ENCODE measurements at places on chromosomes 4 and X. TPM values are rescaled to one million over a fixed set of nuclear protein-coding genes. Genes with fewer than 3 reads are reported as not detected.

Gene CD38
- polyA plus RNA-seq: 1.4 TPM

Gene RGN
- 7.2 TPM for polyA plus RNA-seq

Gene XAGE1A
- not detected for polyA plus RNA-seq

Gene CPZ
- polyA plus RNA-seq: 54.1 TPM

Gene DSPP
- polyA plus RNA-seq: not detected

Gene MYOZ2
- polyA plus RNA-seq: 0.35 TPM

Gene SLC49A3
- polyA plus RNA-seq: 7.9 TPM

Gene TEC
- polyA plus RNA-seq: 0.67 TPM

GRCh38 chr4:174408841-174409552 lies 113.3 kb downstream of the HPGD start:
- no peak for DNase-seq

DNA sequence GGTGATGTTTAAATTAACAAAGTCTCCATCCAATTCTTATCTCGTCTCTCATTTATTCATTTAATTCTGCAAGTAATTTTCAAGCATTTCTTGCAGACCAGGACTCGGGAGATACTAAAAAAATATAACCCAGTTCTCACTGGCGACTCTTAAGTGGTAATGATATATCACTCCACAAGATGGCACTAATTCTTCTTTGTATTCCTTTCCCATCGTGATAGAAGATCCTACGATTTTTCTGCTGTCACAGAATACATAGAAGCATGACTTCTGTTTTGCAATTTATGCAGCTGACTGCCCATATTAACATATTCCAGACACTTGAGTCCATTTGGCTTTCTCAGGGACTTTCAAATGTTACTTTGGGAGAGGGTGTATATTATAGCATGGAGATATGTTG lies 64.0 kb upstream of the FGF13 start:
- DNase-seq: no peak

DNA sequence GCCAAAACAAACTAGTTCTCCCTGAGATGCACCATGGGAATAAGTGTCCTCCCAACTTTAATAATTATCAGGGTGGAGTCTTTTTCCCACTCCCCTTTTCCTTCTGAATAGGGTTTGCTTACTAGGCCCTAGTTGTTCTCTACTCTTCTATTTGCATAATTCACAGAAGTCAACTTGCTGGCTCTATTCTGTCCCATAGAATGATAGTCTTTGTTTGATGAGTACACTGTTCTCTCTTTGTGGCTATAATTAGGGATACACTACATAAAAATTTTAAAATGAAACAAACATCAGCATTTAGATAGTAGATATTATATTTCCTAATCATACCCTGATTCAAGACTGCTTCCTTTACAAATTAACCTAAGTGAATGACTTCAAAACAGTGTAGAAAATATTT lies 10.3 kb downstream of the PDHA2 start:
- DNase-seq: no peak

GRCh38 chr4:75545526-75545925 lies 10.3 kb upstream of the ODAPH start:
- DNase-seq: no peak

- DNase-seq: no peak
Measured at GRCh38 chrX:119238557-119238956, 2.5 kb downstream of the PGRMC1 start.

- no peak for DNase-seq
Measured at GRCh38 chrX:103157496-103158316, 57.2 kb upstream of the BEX4 start.

GRCh38 chr4:79209822-79210635 lies 115.8 kb downstream of the NAA11 start:
- no peak for DNase-seq

GRCh38 chrX:68490644-68491043 lies 8.2 kb upstream of the YIPF6 start:
- DNase-seq: no peak

GRCh38 chr4:164596318-164596878 lies 157.5 kb upstream of the SMIM31 start:
- DNase-seq: no peak

DNA sequence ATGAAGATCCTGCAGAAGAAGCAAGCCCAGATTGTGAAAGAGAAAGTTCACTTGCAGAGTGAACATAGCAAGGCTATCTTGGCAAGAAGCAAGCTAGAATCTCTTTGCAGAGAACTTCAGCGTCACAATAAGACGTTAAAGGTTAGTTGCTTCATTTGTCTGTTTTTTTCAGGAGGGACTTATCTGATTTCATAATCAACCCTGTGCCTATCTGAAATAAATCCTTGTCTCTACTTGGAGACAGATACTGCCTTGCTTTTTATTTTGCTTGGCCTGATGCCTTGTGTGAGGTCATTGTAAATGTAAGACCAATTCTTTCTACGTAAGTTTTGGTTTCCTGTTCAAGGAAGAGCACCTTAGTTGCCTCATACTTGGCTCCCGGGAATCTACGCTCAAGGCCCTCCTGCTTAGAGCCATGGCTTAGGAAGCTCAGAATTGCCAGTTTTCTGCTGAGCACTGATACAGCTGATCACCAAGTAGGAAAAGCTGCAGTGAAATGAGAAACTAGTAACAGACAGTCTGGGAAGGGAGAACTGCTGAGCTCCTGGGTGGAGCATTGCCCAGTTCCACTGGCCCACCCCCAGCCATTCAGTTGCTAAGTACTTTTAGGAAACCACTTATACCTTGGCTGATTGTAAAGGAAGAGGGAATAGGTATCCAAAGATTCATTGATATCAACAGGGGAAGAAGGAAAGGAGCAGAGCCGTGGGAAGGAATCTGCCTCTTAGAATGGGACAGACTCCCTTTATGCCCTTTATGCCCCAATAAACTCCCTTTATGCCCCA lies 41.8 kb downstream of the RBBP7 start:
- DNase-seq: no peak

- no peak for DNase-seq
Measured at GRCh38 chr4:111678479-111678878, 466.8 kb upstream of the FAM241A start.

DNA sequence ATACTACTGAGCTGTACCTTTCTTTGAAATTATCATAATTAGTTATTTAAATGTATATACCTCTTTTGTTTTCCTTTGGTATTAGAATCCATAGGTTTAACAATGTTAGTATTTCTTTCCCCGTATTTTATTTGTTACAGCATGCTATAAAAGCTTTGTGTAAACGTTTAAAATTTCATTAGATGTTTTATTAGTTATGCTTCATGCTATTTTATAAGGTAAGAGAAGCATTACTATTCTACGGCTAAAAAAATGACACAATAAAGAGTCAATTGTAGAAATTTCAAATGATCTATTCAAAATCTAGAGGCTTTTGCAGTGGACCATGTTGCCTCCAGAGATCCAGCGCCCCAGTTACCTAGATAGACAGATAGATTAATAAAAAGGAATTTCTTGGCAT lies 1203.3 kb upstream of the IGFBP7 start:
- DNase-seq: no peak

- no peak for DNase-seq
Measured at GRCh38 chr4:184283659-184284335, 66.1 kb upstream of the ENPP6 start.

DNA sequence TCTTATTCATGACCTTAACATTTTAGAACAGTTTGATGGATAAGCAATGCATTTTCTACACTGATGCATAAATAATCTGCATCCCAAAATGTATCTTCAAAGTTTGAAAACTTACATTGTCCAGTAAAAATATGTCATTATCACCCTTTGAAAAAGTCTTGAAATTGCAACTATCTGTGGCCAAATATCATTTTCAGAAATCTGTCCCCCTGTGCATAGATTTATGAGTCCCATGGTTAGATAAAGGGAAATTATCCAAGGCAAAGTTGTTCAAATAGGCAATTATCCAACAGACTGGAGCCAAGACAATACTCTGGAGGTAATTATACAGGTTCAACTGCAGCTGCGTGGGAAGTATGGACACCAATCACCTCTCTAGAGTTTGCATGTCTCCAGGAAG lies 182.5 kb upstream of the INTU start:
- DNase-seq: no peak

GRCh38 chr4:30882995-30883675 lies 163.0 kb downstream of the PCDH7 start:
- DNase-seq: no peak

DNA sequence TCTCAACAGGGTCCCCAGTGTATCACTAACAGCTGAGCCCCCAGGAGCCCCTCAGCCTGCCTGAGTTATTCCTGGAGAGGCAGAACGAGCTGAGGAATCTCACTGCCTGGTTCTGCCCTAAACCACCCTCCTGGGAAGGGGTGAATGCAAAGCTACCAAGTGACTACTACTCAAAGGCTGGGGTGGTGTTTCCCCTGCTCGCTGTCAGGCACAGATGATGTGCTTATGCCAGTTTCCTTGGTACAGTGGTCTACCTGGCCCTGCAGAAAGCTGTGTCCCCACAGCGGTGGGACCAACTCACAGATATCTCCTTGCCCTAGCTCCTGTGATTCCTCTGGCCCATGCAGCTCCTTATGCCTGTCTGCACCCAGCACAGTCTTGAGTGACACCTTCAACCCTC lies 35.4 kb upstream of the ASMTL start:
- no peak for DNase-seq

DNA sequence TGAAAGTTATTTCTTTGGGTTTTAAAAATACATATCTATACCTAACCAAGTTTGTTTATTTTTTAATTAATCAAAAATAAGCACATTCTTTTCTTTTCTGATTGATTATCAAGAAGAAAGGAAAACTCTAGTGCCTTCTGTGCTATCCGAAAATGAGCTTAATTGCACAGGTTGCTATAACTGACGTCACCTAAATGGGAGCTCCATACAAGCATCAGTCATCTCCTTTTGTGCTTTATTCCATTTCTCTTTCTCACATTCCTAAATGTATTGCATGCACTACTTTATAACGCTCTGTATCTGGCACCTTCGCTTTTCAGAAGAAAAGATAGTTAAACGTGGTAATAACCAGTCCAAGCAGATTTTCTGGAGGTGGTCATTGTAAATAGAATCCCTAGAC lies 675.0 kb downstream of the STPG2 start:
- DNase-seq: no peak

DNA sequence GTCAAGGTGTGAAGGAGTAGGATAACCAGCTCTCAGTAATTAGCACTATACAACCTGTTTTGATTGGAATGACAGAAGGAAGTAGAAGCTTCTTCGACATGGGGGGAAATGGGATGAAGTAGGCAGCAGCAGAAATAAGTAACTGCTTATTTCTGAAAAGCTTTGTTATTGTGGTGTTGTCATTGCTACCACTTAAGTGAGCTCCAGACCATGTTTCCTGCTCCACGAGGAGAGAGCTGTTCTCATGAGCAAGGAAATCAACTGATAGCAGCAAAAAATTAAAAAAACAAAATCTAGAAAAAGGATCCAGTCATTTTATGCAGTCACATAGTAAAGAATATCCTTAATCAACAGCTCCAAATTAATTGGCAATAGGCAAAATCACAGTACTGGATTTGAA lies 106.1 kb upstream of the TLL1 start:
- DNase-seq: no peak

- no peak for DNase-seq
Measured at GRCh38 chrX:68424719-68425118, 8.6 kb downstream of the OPHN1 start.

DNA sequence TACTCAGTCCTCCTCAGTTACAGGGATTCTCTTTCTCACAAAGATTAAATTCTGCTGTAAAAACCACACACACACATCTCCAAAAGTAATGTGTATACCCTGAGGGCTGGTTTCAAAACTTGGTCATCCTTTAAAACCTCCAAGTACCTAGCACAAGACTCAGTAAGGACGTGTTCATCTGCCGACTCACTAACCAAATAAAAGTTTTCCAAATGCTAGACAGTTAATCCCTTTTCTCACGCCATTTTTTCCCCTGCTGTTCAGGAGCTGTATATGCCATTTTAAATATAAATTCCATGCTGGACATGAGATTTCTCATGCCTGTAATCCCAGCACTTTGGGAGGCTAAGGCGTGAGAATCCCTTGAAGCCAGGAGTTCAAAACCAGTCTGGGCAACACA lies 3.9 kb upstream of the SAT1 start:
- DNase-seq: no peak

DNA sequence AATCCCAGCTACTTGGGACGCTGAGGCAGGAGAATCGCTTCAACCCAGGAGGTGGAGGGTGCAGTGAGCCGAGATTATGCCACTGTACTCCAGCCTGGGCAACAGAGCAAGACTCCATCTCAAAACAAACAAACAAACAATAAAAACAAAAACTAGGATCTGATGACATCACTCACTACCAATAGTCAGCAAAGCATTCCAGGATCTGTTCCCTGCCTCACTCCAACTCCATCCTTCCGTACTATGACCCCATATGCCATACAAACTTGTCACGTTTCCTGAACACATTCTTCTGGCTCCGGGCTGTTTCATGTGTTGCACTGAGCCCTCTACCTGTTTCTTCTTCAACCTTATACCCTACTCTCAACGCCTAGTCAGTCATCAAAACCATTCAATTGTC lies 47.3 kb downstream of the RBM47 start:
- no peak for DNase-seq

- DNase-seq: no peak
Measured at GRCh38 chrX:130212371-130212770, 40.6 kb downstream of the RAB33A start.

DNA sequence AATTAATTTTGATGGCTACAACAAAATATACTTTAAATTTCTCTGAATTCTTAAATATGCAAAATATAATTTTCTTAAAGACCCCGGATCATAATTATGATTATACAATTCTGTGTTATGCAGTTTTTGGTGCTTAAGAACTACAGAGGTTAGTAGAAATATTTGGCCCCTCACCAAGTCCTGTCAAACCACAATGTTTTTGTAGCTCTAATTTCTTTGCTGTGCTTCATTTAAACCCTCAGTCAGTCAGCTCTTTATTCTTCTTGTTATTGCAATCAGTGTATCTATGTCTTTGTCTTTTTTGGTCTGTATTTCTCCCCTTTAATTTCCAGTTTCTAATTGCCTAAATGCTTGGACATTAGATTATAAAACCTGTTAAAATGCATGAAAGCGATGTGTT lies 186.1 kb downstream of the CAMK2D start:
- DNase-seq: no peak

DNA sequence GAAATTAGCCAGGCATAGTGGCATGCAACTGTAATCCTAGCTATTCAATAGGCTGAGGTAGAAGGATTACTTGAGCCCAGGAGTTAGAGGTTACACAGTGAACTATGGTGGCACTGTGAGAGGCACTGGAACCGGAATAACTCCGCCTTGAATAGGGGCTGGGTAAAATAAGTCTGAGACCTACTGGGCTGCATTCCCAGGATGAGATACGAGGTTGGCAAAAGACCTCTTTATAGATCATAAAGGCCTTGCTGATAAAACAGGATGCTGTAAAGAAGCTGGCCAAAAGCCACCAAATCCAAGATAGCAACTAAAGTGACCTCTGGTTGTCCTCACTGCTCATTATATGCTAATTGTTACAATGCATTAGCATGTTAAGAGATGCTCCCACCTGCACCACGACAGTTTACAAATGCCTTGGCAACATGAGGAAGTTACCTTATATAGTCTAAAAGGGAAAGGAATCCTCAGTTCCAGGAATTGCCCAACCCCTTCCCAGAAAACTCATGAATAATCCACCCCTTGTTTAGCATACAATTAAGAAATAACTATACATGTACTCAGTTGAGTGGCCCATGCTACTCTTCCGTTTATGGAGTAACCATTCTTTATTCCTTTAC lies 88.6 kb downstream of the CENPC start:
- no peak for DNase-seq

GRCh38 chr4:108035691-108036090 lies 46.0 kb downstream of the HADH start:
- DNase-seq: no peak

GRCh38 chr4:16684097-16684496 lies 214.3 kb downstream of the LDB2 start:
- no peak for DNase-seq

Measured in urinary bladder (tissue), 4 donors.